ENCODE measurements at places on chromosomes 6 and 20.
A peak's percentile ranks its signal among the peaks of the same experiment; 100 is the strongest.

- DNase-seq = no peak
Measured at GRCh38 chr20:63123331-63123741, 92.6 kb downstream of the YTHDF1 start.

- DNase-seq = no peak
Measured at GRCh38 chr6:119207971-119208725, 129.7 kb upstream of the FAM184A start.

DNA sequence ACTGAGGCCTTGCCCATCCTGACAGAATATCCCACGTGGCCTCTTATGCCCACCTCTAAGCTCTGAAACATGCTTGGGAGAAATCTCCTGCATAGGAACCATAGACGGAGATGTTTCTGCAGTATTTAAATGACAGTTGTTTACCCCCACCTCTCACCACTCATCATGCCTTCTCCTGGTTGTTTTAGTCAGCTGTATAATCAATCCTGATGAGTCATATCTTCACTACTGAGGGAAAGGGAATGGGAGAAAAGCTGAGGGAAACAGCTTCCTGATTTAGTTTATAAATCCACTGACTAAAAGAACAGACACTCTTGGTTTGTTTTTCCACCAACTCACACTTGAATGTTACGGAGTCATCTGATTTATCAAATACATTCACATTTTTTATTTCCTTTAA, 113.2 kb upstream of the TENT5A start:
- DNase-seq = peak; percentile 43

DNA sequence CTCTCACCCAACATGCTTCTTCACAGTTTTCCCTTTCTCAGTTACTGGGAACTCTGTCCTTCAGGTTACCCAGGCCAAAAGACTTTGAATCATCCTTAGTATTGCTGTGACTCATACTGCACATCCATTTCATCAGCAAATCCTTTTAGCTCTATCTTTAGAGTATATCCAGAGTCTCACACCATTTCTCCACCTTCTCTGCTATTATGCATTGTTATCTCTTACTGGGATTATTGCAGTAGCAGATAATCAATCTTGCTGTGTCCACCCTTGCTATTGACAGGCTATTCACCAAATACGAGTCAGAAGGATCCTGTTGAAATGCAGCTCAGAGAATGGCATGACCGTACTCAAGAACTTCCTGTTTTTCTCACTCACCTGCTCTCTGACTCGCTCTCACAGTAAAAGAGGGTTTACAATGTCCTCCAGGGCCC, 57.3 kb downstream of the BCKDHB start:
- no peak for DNase-seq

DNA sequence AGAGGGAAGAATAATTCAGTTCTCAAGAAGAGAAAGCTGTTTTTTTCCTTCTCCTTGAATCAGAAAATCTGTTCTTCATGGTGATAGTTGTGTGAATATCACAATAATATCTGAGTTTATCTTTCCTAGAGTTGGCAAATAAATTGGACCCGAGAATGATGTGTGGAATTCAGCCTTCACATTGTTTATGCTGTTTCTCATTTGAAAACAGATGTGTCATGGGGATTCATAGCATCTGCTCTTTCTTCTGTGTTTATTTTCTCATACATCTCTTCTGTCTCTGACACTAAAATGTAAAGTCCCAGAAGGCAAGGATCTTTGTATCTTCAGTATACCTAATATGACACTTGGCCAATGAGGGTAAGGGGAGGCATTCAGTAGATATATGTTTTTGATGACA, 103.6 kb upstream of the SGK1 start:
- peak; percentile 11 for DNase-seq

- no peak for DNase-seq
Measured at GRCh38 chr6:106939848-106940247, 34.7 kb downstream of the CD24 start.

DNA sequence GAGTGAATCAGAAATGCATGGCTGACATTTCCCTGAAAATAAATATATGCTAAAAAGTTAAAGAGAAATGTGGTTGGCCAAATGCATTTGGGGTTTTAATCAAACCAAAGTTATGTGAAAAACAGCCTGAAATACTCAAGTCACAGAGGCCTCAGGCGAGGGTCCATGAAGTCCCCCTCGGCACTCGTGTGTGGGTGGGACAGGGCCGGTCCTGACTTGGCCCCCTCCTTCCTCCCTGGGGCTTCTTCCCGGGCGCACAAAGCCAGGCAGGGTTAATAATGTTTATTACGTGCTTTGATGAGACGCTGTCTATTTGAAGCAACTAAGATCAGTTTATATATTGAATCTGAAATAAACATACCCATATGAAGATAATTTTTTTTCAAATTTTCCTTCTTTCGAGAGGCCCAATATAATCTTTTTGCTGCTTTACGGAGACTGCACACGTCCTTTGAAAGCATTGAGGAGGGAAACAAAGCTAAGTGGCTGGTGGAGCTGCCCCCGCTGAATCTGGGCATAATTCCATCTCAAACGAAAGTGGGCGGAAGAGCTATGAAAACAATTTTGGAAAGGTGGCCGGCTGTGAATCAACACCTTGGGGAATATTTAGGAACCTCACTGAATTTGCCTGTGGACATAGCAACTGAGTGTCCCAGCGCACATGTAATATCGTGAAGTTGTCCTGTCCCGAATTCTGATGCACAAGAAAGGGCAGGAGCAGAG, 55.8 kb upstream of the SMOC2 start:
- no peak for DNase-seq

- DNase-seq = peak; percentile 62
Measured at GRCh38 chr6:163457637-163458561, 43.4 kb downstream of the QKI start.

DNA sequence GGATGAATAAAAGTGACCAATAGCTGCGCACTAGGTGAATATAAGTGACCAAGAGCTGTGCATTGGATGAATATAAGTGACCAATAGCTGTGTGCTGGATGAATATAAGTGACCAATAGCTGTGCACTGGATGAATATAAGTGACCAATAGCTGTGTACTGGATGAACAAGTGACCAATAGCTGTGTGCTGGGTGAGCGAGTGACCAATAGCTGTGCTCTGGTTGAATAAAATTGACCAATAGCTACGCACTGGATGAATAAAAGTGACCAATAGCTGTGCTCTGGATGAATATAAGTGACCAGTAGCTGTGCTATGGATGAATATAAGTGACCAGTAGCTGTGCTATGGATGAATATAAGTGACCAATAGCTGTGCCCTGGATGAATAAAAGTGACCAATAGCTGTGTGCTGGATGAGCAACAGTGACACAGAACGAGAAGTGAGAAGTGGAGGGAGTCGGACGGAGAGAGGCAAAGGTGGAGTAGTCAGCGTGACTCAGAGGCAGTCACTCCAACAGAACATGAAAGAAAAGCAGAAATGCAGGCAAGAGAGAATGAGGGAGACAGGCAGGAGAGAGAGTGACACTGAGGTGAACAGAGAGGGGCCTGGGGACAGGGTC, 38.5 kb downstream of the RBM38 start:
- no peak for DNase-seq

GRCh38 chr6:147099974-147100373, 104.2 kb upstream of the STXBP5 start:
- DNase-seq = peak; percentile 87

Data from amniotic stem cell (primary cell).